ENCODE measurements at places on chromosomes 1 and 21.

DNA sequence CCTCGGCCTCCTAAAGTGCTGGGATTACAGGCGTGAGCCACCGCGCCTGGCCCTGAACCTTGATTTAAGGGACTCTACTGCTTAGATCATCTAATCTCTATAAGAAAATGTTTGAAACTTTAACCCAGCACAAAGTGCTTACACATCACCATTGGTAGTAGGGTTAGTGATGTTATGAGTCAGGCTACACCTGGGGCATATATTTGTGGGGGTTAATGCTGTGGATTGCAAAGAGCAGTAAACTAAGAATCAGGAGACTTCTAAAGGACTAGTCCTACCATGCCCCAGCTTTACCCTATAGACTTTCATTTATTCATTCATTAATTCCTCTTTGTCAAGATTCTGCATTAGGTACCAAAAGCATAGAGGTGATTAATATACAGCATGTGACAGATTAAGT is 880.5 kb downstream of the TTLL7 start:
- H3K4me1 ChIP-seq = no peaks in the 10 kb centered on the region
- H3K4me3 ChIP-seq = no peak overlapping the region
- H3K27ac ChIP-seq = no peak overlapping the region
- no peaks in the 10 kb centered on the region for H3K27me3 ChIP-seq

DNA sequence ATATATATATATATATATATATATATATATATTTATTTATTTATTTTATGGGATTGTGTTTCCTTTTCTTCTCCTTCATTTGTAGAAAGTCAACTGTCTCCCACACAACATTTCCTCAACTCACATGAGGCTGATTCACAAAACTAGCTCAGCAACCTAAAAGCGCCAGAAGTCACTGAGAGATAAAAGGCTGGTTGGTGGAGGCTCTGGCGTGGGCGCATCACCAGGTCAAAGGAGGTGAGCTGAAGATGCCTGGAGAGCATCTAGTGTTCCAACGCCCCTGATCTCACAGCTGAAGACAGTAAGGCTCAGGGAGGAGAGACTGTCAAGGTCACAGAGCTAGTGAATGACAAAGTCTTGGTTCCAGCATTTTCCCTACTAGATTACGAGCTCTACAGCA is 78.0 kb downstream of the HLCS start:
- H3K27me3 ChIP-seq = no peaks in the 10 kb centered on the region
- DNase-seq = no peak
- no peak overlapping the region for H3K4me3 ChIP-seq

GRCh38 chr1:181604482-181605249 is 121.3 kb downstream of the CACNA1E start:
- no peak overlapping the region for H3K27ac ChIP-seq
- H3K4me3 ChIP-seq = no peak overlapping the region
- no peaks in the 10 kb centered on the region for H3K27me3 ChIP-seq
- DNase-seq = no peak
- H3K36me3 ChIP-seq = no peaks in the 10 kb centered on the region

- H3K4me3 ChIP-seq = no peak overlapping the region
- H3K4me1 ChIP-seq = peaks cover 5% of the 10 kb centered on the region
- H3K27ac ChIP-seq = no peak overlapping the region
- no peaks in the 10 kb centered on the region for H3K36me3 ChIP-seq
Measured at GRCh38 chr1:97827887-97828286, 92.9 kb downstream of the DPYD start.

- peaks cover 33% of the 10 kb centered on the region for H3K4me1 ChIP-seq
- no peak for DNase-seq
- H3K27ac ChIP-seq = no peak overlapping the region
- H3K27me3 ChIP-seq = no peaks in the 10 kb centered on the region
- H3K4me3 ChIP-seq = no peak overlapping the region
- H3K36me3 ChIP-seq = peaks cover 100% of the 10 kb centered on the region
Measured at GRCh38 chr21:33552093-33552998, 9.5 kb downstream of the SON start.

GRCh38 chr1:230083746-230084407 is 16.8 kb downstream of the GALNT2 start:
- peaks cover 91% of the 10 kb centered on the region for H3K4me1 ChIP-seq
- H3K27me3 ChIP-seq = no peaks in the 10 kb centered on the region
- H3K4me3 ChIP-seq = no peak overlapping the region
- no peak for DNase-seq
- H3K27ac ChIP-seq = peak overlapping the region; percentile 72

DNA sequence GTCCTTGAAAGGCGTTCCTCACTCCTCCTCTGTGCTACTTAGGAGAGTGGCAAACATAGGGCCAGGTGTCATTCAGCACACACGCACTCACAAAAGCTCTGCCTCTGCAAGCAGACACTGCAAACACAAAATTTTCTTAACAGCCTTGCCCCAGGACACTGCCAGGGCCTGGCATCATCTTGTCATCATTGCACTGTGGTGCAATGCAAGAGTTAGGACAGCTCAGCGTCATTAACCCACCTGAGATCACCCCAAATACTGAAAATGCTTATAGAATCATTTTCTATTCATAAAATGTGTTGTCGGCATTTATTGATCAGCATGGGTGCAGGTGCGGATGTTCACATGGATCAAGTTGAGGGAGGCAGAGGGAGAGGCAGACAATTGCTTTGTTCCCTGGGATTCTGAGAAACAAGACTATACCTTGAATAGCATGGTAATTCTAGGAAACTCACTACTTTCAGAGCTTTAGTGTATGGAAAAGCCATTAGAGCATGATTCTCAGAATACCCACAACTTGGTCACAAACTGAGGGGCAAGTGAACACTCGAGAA is 3.0 kb downstream of the ADAM30 start:
- no peak overlapping the region for H3K27ac ChIP-seq
- H3K27me3 ChIP-seq = no peaks in the 10 kb centered on the region
- H3K36me3 ChIP-seq = no peaks in the 10 kb centered on the region
- no peaks in the 10 kb centered on the region for H3K4me1 ChIP-seq
- DNase-seq = no peak

DNA sequence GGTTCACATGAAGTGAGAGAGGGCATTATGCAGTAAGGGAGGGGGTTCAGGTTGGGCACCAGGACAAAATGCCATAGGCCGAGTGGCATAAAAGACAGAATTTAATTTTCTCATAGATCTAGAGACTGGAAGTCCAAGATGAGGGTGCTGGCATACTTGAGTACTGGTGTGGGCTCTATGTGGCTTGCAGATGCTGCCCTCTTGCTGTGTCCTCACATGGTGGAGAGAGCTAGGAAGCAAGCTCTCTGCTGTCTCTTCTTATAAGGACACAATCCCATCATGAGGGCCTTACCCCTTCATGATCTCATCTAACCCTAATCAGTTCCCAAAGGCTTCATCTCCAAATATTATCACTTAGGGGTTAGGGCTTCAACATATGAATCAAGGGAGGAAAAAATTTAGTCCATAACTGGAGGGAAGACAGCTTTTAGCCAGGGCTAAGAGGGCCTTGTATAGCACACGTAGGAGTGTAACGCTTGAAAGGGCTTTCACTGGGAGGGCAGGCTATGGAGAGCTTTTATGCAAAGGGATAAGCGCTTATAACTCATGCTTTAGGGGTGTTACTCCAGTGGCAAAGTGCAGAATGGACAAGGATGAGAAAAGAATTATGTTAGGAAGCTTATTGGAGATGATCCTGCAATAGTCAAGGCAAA is 64.5 kb downstream of the PLPPR5 start:
- DNase-seq = no peak
- no peaks in the 10 kb centered on the region for H3K36me3 ChIP-seq
- H3K4me1 ChIP-seq = no peaks in the 10 kb centered on the region
- no peak overlapping the region for H3K4me3 ChIP-seq
- no peak overlapping the region for H3K27ac ChIP-seq
- no peaks in the 10 kb centered on the region for H3K27me3 ChIP-seq

GRCh38 chr1:222886878-222887351 is 72.1 kb downstream of the DISP1 start:
- DNase-seq = no peak
- no peaks in the 10 kb centered on the region for H3K36me3 ChIP-seq
- no peak overlapping the region for H3K4me3 ChIP-seq
- peaks cover 22% of the 10 kb centered on the region for H3K4me1 ChIP-seq
- no peak overlapping the region for H3K27ac ChIP-seq
- no peaks in the 10 kb centered on the region for H3K27me3 ChIP-seq

DNA sequence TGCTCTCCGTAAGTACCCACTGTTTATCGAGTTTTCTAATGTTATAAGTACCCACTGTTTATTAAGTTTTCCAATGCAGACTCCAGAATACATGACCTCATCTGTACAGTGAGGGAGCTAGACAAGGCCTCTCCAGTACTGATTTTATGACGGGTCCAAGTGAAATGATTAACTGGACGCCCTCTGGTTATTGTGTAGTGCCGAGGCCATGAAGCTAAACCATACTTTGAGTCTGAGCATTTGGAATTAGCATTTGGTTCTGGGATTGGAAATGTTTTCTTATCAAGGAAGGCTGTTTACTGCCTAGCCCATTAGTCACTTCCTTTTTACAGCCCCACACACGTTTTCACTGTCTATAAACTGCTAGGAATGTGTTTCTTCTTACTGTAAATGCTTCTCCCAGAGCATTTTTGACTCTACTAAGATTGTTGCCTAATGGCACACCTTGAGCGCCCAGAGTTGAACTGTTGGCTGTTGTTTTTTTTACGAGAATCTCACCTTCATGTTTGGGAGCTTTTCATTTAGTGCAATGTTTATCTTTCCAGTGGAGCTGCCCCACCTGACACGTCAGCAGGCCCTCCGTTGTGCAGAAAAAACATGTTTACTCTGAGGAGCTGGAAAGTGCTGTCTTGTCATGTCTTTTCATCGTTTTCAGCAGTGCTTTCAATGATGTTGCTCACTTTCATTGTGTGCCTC is 26.9 kb downstream of the SPATA46 start:
- H3K36me3 ChIP-seq = no peaks in the 10 kb centered on the region
- DNase-seq = no peak
- no peak overlapping the region for H3K4me3 ChIP-seq
- H3K4me1 ChIP-seq = no peaks in the 10 kb centered on the region
- no peaks in the 10 kb centered on the region for H3K27me3 ChIP-seq

- DNase-seq = no peak
- H3K4me1 ChIP-seq = no peaks in the 10 kb centered on the region
- H3K36me3 ChIP-seq = no peaks in the 10 kb centered on the region
- peaks cover 93% of the 10 kb centered on the region for H3K27me3 ChIP-seq
- no peak overlapping the region for H3K27ac ChIP-seq
Measured at GRCh38 chr21:33116676-33117075, 46.7 kb downstream of the OLIG1 start.

- H3K4me3 ChIP-seq = no peak overlapping the region
- peaks cover 16% of the 10 kb centered on the region for H3K4me1 ChIP-seq
- H3K36me3 ChIP-seq = no peaks in the 10 kb centered on the region
- no peak for DNase-seq
- no peaks in the 10 kb centered on the region for H3K27me3 ChIP-seq
- H3K27ac ChIP-seq = no peak overlapping the region
Measured at GRCh38 chr1:109564194-109564878, 15.9 kb downstream of the GNAI3 start.

DNA sequence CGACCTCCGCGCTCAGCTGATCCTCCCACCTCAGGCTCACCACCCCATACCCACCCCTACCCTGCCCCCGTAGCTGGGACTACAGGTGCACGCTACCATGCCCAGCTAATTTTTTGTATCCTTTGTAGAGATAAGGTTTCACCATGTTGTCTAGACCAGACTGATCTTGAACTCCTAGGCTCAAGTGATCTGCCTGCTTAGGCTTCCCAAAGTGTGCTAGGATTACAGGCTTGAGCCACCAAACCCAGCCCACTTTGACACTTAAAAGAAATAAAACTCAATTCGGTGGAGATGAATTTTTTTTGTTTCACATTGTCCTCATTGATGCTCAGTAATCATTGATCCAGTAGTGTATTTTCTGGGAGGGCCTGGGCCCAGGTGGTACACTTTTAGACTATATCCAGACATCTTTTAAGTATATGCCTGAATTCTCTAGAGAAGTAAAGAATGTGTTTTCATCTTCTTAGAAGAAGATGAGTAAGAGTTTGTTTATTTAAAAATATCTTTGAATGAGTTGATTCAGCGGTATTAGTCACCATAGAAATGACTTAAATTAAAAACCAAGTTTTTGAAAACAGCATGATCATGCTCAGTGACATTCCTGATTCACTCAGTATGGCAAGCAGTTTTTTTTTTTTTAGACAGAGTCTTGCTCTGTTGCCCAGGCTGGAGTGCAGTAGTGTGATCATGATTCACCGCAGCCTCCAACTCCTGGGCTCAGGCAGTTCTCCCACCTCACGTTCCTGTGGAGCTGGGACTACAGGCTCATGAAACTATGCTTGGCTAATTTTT is 57.8 kb downstream of the EPB41 start:
- H3K27me3 ChIP-seq = no peaks in the 10 kb centered on the region
- peaks cover 12% of the 10 kb centered on the region for H3K4me1 ChIP-seq
- no peak overlapping the region for H3K4me3 ChIP-seq
- peak overlapping the region; percentile 60 for H3K27ac ChIP-seq

DNA sequence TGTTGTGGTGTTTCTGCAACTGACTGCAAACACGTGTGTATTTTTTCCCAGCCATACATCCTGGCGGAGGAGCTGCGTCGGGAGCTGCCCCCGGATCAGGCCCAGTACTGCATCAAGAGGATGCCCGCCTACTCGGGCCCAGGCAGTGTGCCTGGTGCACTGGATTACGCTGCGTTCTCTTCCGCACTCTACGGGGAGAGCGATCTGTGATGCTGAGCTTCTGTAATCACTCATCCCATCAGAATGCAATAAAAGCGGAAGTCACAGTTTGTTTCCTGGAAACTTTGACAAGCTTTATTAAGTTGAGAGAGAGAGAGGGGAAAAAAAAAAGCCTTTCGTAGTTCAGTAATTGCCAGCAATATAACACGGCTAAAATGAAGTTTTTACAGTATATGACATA is 32.7 kb upstream of the MTR start:
- H3K36me3 ChIP-seq = no peaks in the 10 kb centered on the region
- H3K4me1 ChIP-seq = no peaks in the 10 kb centered on the region
- no peak overlapping the region for H3K4me3 ChIP-seq
- no peak overlapping the region for H3K27ac ChIP-seq

- no peak overlapping the region for H3K4me3 ChIP-seq
- no peak for DNase-seq
- no peaks in the 10 kb centered on the region for H3K27me3 ChIP-seq
- no peaks in the 10 kb centered on the region for H3K36me3 ChIP-seq
Measured at GRCh38 chr1:172430128-172430454, 9.6 kb downstream of the C1orf105 start.

DNA sequence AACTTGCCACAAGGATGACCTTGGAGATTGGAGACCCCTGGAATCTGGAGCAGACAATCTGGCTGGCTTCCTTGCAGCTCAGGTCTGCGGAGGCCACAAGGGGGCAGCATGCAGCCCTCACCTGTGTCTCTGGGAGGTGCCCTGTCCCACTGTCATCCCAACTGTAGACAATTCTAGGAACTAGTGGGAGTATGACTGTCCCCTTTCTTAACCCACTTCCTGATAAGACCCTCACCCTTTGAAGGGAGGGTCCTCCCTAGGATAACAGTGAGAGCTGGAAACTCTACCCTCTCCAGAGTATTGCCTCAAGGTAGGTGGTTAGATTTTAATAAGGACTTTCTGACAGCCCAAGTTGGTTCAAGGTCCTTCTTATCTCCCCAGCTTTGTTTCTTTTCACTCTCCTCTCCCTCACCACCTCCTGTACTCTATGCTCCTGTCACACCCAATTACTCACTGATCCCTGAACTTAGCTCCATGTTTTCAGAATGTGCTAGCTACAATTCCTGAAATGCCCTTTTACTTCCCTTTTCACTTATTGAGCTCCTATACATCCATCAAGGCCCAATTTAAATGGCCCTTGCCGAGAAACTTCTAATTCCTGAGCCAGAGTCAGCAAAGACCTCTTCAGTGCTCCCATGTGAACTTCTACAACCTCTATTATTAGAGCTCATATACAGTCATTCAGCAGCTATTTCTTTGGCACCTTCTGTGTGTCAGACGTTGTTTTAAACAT is 9.2 kb upstream of the KCNQ4 start:
- H3K36me3 ChIP-seq = peaks cover 6% of the 10 kb centered on the region
- no peaks in the 10 kb centered on the region for H3K4me1 ChIP-seq
- H3K27me3 ChIP-seq = no peaks in the 10 kb centered on the region
- no peak for DNase-seq
- H3K27ac ChIP-seq = no peak overlapping the region
- no peak overlapping the region for H3K4me3 ChIP-seq

Measured in esophagus squamous epithelium (tissue), 5 donors.